HCT116 (cell line): ENCODE measurements at places on chromosomes 6 and 20.

DNA sequence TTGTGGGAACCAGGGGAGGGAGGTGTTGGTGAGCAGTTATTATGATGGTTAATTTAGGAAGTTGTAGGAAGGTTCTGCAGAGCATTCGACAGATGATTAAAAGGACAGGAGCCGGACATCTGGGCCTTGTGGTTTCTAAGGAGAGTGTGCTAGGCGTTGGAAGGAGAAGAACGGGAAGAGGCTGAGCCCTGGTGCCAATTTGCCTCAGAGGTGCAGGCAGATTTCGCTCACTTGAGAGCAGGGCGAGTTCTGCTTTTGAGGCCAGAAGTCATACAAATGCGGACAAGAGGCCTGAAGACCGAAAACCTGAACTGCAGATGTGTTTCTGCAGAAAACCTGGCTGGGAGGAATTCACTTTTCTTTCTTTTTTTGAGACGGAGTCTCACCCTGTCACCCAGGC, 30.5 kb upstream of the RPS6KA2 start:
- DNase-seq = no peak

- peak; percentile 92 for DNase-seq
Measured at GRCh38 chr6:26285143-26286134, 79.6 kb upstream of the BTN3A2 start.

- DNase-seq = no peak
Measured at GRCh38 chr20:64105846-64106434, 1.4 kb downstream of the NPBWR2 start.

GRCh38 chr6:43176423-43176786, 5.3 kb downstream of the SRF start:
- DNase-seq = no peak

- DNase-seq = no peak
Measured at GRCh38 chr6:13375360-13375878, 47.1 kb upstream of the TBC1D7 start.

DNA sequence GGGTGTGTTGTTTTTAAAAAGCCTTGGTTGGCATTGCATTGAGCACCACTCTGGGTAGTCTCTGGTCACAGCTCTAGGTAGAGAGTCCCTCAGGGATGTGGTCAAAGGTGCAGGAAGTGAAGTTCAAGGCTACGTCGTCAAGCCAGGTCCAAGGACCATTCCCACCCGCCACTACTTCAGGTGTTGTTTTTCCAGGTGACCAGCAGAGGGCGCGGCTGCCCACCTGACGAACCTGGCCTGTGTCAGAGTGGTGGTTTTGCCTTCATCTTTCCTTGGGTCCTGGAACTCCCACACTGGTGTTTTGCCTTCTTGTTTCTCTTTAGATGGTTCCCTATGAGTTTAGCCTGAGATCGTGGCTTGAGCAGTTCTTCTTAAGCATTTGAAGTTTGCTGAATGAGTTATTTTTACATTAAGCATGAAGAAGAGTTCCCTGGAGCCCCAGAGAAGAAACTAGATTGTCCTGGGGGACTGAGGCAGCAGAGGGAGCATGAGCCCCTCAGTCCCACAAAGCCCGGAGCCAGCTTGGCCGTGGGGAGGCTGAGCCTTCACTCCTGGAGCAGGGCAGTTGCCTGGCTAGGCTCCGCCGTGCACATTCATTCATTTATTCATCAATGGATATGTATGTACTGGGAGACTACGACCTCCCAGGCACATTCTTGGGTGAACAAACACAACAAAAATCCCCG, 5.6 kb upstream of the PHACTR3 start:
- peak; percentile 19 for DNase-seq

DNA sequence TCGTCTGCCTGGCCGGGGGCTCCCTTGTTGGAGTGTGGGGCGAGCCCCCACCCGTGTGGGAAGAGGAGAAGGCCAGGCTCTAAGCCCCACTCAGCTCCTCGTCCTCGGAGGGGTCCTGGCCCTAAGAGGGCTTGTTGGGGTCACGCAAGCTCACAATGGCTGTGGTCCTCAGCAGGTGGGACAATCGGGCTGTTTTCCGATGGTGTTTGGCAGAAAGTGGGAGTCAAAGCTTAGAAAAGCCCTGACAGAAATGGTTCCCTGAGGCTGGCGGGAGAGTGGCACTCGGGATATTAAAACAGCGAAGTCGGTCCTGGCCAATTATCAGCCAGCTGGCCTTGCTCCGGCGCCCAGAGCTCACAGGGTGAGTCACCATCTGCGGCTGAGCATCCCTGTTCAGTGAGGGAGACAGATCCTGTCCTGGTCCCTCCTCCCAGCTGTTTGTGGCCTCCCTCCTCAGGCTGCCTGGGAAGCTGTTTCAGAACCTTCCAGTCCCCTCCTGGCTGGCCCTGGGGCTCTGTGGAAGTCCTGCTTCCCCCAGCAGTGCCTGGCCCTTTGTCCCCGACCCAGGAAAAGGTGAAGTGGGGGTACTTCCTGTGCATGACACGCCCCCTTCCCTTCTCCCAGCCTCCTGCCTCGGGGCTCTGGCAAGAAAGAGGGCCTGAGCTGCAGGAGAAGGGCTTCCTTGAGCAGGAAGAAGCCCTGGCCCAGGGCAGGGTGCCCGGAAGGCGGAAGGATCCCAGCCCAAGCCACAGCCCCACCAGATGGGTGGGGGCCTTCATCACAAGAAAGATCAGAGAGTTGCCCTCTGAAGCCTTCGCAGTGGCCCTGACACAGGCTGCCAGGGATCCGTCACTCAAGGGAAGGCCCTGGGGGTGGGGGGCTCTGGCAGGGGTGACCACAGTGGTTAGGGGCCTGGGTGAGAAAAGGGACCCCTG, 53.6 kb upstream of the BHLHE23 start:
- no peak for DNase-seq

- no peak for DNase-seq
Measured at GRCh38 chr6:13180538-13180937, 147.8 kb downstream of the TBC1D7 start.

DNA sequence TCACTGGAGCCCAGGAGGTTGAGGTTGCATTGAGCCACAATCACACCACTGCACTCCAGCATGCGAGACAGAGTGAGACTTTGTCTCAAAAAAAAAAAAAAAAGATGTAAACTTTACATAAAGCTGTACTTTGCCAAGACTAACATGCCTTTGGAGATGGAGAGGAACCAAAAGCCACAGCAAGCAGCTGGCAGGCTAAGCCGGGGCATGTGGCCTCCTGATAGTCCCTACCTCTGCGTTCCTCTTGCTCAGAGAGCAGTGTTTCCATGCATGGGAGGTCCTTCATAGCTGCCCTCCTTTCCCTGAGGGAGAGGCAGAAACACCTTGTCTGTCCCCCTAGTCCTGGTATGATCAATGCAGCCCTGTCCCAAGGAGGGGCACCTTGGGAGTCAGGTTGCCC, 35.2 kb downstream of the SPATA2 start:
- DNase-seq = no peak

DNA sequence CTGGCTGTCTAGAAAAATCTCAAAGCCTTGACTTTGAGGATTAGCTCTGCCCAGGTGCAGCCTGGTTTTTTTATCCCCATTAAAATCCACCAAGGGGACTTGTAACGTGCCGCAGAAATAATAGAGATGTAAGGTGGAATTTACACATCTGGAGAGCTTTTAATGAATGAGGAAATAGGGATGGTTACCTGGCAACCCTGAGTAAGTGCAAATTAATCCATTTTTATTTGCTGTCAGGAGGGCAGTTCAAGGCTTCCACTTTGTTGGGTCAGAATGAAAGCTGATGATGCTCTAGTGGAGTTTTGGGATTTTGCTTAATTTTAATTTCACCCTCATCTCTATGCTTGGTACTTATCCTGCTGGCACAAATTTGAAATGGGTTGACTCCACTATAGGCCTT, 163.4 kb upstream of the CEP162 start:
- DNase-seq = no peak

GRCh38 chr20:63894358-63895201, at the start of gene DNAJC5:
Gene DNAJC5 (plus strand): TSS chr20:63895126. CDS start chr20:63928346, 33,220 bp downstream.
- peak; percentile 85 for DNase-seq

- DNase-seq = no peak
Measured at GRCh38 chr20:40304119-40304613, 384.9 kb downstream of the MAFB start.

GRCh38 chr20:57570145-57570850, 9.4 kb downstream of the PCK1 start:
- no peak for DNase-seq

- no peak for DNase-seq
Measured at GRCh38 chr20:13708234-13708633, 69.5 kb upstream of the TASP1 start.

DNA sequence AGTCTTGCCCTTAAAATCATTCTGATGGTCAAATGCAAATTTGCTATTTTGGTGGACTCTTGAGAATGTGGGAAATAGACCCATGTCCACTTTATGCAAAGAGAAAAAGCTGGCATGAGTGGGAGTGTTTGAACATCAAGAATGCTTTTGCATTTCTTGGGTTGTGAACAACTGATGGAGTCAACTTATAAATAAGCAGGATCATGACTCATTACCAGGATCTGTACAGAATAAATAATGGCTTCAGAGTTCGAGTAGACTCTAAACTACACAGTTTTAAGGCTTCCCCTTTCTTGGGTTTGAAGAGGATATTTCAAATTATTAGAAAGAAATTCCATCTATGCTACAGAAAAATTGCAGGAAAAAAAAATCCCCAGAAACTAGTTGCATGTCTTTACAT, 195.5 kb downstream of the EYA4 start:
- DNase-seq = no peak

- DNase-seq = no peak
Measured at GRCh38 chr20:38297916-38298674, 5.9 kb upstream of the BPI start.

DNA sequence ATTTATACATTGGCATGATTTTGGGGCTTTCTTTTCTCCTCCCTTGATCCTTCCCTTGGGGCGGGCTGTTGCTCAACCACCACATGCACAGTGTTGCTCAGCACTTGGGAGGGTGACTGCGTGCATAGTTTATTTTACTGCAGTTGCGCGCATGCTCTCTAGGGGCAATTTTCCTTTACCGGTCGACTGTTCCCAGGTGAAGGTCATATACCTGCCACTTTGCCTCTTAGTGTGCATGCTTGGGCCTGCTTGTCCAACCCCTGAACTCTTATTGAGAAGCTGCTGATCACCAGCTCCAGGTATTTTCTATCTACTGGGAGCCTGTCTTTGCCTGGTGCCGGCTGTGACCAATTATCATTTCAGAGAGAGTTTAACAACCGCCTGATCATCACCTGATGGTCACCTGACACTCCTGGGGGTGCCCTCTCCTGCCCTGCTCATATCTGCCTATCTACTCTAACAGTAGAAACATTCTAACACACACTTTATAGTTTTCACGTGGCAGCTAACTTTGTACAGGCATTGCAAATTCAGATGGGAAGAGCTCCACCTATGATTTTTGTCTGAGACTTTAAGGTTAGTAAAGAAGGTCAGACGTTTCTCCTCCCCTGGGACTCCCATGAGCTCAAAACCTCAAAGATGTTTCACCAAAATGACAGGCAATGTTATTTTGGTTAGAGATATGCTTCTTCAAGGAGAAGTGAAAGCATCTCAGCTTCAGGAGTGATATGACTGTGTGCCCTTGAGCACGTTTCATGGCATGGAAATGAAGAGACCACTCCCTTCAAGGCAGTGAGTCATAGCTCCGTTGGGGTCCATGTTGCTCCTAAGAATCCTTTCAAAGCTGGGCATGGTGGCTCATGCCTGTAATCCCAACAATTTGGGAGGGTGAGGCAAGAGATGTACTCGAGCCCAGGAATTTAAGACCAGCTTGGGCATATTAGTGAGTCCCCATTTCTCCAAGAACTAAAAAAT, 227.5 kb upstream of the MYLIP start:
- DNase-seq = no peak

DNA sequence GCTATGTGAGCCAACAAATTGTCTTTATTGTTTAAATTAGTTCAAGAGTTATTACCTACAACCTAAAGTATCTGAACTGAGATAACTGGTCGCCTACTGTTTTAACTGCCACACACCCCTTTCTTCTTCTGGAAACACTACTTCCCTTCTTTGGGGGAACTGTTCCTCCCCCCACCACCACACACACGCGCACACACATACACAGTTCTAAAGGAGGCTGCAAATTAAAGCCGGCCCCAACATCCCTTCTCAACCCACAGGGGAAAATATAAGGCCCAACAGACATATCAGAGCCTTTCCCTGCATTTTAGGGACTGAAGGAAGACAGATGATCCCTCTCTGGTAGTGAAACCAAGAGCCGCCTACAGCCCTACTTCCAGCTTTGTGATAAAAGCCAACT, 348.0 kb upstream of the JARID2 start:
- DNase-seq = no peak

DNA sequence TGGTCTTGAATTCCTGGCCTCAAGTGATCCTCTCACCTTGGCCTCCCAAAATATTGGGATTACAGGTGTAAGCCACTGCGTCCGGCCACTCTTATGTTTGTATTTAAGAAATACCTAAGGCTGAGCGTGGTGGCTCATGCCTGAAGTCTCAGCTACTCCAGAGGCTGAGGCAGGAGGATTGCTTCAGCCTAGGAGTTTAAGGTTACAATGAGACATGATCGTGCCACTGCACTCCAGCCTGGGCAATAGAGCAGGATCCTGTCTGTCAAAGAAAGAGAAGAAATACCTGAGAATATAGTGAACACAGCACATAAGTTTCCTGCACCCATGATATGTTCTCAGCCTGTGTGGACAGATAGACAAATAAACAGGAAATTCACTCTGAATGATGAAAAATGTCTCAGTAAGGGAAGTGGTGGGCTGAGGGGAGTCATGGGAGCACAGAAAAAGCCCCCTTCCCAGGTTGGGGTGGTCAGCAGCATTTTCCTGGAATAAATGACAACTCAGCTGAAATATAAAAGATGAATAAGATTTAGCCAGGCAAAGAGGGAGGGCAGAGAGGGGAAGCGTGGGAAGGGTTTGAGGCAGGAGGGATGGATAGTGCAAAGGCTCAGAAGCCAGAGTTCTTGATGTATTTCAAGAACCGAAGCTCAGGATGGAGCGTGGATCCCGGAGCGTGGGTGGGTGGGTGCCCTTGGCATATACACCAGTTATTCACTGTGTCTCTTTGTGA, 13.8 kb upstream of the MMP9 start:
- DNase-seq = no peak

DNA sequence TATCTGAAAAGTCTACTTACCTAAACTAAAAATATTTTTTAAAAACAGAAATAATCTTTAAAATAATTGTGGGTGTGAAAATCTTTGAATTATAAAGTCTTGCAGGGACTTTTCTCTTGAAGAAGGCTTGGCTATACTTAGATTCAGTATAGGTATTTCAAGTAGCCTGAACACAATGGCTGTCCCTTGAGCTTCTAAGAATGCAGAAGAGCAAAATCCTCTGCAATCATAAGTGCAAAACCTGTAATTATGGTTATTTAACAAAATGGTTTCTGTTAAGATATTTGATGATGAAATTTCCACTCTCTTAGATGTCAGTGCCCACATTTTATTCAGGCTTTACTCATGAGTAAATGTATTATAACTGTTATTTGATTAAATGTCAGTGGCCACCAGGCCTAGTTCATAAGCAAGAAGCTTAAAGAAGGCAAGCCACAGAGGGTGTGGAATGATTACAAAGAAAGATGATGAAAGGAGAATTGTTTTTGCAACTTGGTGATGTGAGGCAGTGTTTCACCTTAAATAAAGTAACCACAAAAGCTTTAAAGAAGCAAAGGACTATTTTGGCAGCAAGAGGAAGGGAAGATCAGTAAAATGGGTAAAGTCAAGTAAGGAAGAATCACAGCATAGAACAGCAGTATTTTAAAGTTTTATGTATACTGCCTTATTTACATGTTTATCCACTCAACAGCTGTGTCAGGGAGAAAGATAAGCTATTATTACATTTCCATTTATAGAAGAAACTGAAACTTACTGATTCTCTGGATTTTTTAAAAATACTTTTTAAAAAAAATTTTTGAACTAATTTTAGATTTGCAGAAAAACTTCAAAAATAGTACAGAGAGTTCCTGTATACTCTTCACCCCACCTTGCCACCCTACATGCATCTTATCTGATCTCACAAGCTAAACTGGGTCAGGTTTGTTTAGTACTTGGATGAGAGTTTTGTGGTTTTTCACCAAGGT, 351.2 kb upstream of the RUNX2 start:
- no peak for DNase-seq
